ENCODE measurements at places on chromosomes 6 and 20.

DNA sequence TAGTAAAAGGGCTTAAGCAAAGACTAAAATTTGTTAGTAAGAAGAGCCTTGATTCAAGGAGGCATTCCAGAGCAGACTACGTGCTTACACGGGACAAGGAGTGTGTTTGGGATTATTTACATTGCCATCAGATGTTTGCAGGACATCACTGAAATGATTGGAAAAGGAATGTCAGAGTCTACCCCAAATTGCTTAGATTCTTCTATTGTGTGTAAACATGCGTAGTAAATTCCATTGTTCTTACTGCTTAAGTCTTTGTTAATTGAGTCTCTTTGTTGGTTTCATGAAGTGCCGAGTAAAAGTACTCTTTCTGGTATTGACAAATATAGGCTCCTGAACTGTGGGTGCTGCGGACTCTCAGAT, 60.5 kb downstream of the CD83 start:
- no peak for DNase-seq

DNA sequence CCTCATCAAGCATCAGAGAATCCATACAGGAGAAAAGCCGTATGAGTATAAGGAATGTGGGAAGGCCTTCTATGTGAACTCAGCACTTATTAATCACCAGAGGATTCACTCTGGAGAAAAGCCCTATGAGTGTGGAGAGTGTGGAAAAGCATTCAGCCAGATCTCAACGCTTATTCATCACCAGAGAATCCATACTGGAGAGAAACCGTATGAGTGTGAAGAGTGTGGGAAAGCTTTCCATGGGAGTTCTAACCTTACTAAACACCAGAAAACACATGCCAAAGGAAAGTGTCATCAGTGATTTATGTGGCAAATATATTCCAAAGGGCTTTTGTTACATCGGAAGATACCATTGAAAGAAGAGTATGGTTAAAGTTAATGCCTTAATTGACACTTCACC, 25.4 kb downstream of the ZKSCAN8 start:
- DNase-seq = no peak

DNA sequence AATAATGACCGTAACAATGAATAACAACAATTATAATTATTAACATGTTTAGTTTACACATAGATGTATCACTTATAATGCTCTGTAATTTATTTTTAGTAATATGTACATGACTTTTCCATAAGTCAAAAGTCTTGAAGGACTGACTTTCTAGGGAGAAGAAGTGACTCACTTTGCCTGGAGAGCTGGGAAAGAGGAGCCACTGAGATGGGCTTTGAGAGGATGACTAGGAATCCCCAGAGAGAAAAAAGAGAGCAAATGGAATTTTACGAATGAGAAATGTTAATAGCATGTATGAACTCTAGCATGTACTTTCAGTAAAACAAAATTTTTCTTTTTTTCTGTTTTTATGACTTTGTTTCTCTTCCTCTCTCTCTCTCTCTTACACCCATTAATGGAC, 67.8 kb upstream of the RALY start:
- DNase-seq = no peak

DNA sequence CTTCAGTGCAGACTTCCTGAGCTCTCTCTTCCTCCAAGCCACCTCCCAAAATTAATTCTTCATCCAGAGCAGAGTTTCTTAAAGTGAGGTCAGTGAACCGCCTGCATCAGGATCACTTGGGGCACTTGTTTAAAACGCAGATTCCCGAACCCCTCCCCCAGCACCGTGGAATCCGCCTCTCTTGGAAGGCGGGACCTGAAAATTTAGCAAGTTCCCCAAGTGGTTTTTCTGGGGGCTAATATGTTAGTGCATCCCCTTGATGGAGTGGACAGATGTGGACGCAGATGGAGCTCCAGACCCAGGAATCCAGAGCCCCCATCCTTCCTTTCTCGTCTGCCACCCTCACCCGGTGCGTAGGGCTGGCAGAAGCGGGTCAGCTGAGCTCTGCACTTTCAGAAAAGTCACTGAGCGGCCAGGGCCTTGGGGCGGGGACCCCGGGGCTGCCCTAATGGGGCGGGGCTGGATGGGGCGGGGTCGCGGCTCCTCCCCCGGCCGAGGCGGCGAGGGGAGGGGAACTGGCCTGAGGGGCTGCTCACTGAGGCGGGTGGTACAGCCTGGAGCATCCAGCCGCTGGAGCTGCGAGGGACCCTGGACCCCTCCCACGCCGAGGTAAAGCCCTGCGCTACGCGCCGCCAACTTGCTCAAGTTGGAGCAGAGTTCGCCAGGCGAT, at the start of the genes DEFB124 and REM1:
DEFB124 (minus strand) TSS at position 370 of the 670 bp plus-strand sequence. CDS start 2,114 bp downstream, outside the sequence.
REM1 (plus strand) TSS at position 531 of the 670 bp plus-strand sequence. CDS start 1,158 bp downstream, outside the sequence.
- no peak for DNase-seq

GRCh38 chr6:148370176-148370575, 27.5 kb downstream of the SASH1 start:
- no peak for DNase-seq

- no peak for DNase-seq
Measured at GRCh38 chr20:53037621-53038020, 65.5 kb downstream of the TSHZ2 start.

DNA sequence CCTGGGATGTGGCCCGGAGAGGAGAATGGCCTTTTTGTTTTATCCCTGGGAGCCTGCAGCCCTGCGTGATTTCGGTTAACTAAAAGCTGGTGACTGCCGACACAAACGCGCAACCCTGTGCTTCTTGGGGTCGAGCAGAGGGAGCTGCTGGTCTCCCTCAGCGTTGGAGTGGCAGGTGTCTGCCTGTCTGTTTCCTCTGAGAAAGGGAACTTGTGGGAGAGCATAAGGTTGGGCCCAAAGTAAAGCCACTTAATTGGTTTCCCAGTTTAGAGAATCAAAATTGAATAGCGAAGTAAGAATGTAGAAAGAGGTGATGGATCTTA, 500 bp downstream of the LTV1 start:
- no peak for DNase-seq

DNA sequence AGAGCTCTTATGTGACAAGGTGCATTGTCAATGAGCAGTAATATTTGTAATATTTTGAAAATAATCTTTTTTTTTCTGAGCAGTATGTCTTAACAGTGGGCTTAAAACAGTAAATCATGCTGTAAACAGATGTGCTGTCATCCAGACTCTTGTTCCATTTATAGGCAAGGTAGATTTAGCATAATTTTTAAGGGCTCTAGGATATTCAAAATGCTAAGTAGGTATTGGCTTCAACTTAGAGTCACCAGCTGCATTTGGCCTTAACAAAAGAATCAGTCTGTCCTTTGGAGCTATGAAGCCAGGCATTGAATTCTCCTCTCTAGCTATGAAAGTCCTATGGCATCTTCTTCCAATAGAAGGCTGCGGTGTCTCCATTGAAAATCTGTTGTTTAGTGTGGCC, 63.7 kb downstream of the ME1 start:
- no peak for DNase-seq

- DNase-seq = no peak
Measured at GRCh38 chr6:117317261-117317660, 51.9 kb downstream of the VGLL2 start.

GRCh38 chr6:73123632-73124329, 101.5 kb downstream of the KHDC1L start:
- no peak for DNase-seq

- no peak for DNase-seq
Measured at GRCh38 chr20:45934046-45934585, 367 bp upstream of the PCIF1 start.

- DNase-seq = no peak
Measured at GRCh38 chr6:71028877-71029252, 72.0 kb upstream of the B3GAT2 start.

GRCh38 chr20:53023732-53024520, 51.8 kb downstream of the TSHZ2 start:
- no peak for DNase-seq

Data from central memory CD4-positive, alpha-beta T cell (primary cell).